Peyer's patch (tissue), 4 donors: ENCODE measurements at places on chromosomes 7 and 10. TPM values are rescaled to one million over a fixed set of nuclear protein-coding genes. Genes with fewer than 3 reads are reported as not detected.

The CD36 gene
- total RNA-seq: 35.5 TPM

The PWWP2B gene
- 13.2 TPM for total RNA-seq

The PDK4 gene
- total RNA-seq: 130 TPM

DNA sequence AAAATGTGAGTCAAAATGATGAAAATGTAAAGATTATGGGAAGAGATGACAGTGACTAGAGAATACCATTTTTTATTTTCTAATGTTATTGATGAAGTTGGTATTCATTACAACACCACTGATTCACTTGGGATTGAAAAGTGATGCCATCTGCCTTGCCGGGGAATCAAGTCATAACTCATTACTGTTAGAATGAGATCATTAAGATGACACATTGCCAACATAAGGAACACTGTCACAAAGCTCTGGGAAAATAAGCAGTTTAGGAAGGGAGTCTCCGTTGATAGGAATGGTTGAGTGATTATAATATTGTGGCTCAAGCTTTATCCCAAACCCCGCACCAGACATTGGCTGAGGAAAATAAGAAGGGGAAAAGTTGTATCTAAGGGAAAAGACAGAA is 121.5 kb upstream of the PLPP4 start:
- no peaks in the 10 kb centered on the region for H3K4me1 ChIP-seq
- H3K4me3 ChIP-seq: no peak overlapping the region
- H3K27me3 ChIP-seq: no peaks in the 10 kb centered on the region

- peak overlapping the region; percentile 90 for H3K4me3 ChIP-seq
- peak; percentile 67 for DNase-seq
- H3K36me3 ChIP-seq: no peaks in the 10 kb centered on the region
Measured at GRCh38 chr10:6200734-6201515, 1.8 kb upstream of the PFKFB3 start.

DNA sequence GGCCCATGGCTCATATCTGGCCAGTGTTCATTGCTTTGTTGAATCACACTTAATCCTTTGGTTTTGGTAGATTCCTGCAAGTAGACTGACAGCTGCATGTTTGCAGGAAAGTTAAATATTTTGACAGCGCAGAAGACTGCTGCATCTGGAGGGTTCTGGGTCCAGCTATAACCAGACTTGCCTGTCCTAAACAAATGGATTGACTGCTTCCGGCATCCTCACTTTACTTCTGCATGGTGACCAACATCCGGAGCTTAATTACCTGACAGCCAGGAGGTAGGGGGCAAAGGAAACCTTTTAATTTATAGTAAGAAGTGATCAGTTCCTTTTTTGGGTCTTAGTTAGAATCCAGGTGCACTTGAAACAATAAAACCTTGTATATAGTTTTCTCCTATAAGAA is 263.3 kb downstream of the SNX10 start:
- H3K4me3 ChIP-seq: no peak overlapping the region
- H3K27me3 ChIP-seq: no peaks in the 10 kb centered on the region
- H3K27ac ChIP-seq: no peak overlapping the region
- DNase-seq: no peak

DNA sequence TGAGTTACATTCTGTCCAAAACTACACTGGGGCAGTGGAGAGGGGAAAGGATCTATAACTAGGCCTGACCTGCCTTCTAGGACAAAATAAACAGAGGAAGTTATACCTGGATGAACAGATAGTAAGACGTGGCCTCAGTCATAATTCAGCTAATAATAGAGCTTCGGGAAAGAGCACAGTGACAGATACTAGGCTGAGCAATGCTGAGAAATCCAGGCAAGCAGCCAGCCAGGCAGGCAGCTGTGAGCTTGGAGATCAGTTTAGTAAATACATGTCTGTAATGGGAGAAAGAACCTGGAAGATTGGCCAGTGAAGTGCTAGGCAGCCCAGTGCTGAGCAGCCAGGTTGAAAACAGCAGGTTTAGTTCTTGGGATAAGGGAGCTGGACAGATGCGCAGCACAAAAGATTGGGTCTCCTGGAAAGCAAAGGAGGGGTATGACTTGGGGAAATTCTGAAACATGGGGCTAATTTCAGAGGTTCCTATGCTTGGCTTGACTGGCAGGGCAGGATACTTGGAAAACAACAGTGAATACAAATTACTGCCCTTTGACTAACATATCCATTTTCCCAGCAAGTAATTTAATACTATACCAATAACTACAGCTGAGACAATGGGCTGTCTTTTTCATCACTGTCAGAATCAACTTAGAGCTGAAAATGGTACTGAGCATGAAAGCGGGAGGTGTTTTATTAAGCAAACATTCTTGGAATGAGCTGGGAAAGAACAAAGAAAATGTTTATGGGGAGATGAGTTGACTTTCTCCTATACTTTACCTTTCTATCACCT is 140.8 kb downstream of the DGKB start:
- no peak overlapping the region for H3K4me3 ChIP-seq
- no peak for DNase-seq
- H3K27ac ChIP-seq: no peak overlapping the region
- no peaks in the 10 kb centered on the region for H3K27me3 ChIP-seq

DNA sequence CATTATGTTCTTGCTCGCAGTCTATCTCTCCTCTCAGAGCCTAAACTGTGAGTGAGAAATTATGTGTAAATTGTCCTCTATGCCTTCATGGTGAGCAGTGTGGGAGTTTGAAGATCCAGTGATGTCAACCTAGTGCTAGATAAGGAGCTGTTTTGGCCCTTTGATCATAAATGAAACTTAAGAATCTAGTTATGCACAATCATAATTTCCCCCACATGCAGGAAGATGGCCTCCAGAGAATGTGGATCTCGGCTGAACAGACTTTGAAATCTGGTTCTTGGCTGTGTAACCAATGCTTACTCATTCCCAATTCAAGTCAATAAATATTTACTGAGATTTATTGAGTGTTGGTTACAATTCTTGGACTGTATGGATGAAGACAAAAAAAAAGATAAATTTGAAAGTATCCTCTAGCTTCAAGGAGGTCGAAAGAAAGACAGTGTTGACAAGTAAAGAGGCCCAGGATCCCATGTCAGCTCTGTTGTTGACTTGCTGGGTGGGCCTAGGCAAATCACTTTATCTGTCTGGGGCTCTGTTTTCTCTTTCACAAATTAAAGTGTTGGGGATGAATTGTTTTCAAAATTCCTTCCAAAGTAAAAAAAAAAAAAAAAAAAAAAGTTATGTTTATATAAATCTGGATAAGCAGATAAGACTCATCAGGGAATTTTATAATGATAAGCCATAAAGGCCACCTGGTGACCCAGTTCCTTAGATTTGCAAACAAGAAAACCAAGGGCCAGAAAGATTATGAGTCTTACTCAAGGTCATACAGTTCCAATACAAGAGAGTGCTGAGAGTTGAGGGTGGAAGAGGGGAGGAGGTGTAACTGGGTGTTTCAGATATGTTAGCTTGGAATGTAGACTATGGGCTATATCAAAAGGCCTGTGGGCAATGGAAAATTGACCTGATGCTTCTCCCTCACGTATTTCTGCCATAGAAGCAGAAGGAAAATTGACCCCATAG is 969.9 kb downstream of the KCNMA1 start:
- H3K27ac ChIP-seq: no peak overlapping the region
- no peak for DNase-seq
- H3K27me3 ChIP-seq: no peaks in the 10 kb centered on the region
- H3K36me3 ChIP-seq: no peaks in the 10 kb centered on the region
- no peaks in the 10 kb centered on the region for H3K4me1 ChIP-seq

- no peaks in the 10 kb centered on the region for H3K4me1 ChIP-seq
- H3K27ac ChIP-seq: no peak overlapping the region
- no peak overlapping the region for H3K4me3 ChIP-seq
- no peaks in the 10 kb centered on the region for H3K27me3 ChIP-seq
Measured at GRCh38 chr10:54234832-54235231, 566.2 kb downstream of the PCDH15 start.

DNA sequence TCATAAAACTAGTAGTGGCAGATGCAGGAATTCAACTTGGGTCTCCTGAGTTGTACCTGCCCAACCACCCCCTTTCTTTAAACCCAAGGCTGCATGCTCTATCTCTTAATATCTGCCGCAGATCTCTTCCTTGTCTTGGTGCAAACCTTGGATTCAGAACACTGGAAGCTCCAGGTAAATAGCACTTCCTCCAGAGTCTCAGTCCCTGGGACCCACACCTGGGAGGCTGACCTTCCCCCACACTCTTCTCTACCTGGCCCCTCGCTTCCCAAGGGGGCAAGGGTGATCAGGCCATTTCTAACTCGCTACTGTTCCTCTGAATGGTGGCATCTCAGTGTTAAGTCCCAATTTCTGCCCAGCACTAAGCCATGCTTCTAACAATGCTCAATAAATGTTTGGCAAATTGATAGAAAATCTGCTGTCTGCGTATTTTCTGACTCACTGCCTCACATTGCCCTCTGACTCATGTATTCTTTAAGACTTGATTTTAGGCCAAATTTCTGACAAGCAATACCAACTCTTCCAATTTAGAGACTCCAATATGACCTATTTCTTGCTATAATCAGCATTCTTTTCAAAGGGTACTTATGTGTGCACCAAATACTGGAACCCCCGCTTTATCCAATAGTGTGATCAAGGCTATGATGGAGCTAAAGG is 68.0 kb upstream of the PPP1R3C start:
- H3K27me3 ChIP-seq: no peaks in the 10 kb centered on the region
- H3K36me3 ChIP-seq: no peaks in the 10 kb centered on the region
- H3K27ac ChIP-seq: no peak overlapping the region
- H3K4me1 ChIP-seq: no peaks in the 10 kb centered on the region
- DNase-seq: no peak
